Activated naive CD8-positive, alpha-beta T cell treated with anti-CD3 and anti-CD28 coated beads, Interleukin-2, amount 50 U/mL, for 24 hours (primary cell): ENCODE measurements at places on chromosomes 2 and 18.
A peak's percentile ranks its signal among the peaks of the same experiment; 100 is the strongest.

DNA sequence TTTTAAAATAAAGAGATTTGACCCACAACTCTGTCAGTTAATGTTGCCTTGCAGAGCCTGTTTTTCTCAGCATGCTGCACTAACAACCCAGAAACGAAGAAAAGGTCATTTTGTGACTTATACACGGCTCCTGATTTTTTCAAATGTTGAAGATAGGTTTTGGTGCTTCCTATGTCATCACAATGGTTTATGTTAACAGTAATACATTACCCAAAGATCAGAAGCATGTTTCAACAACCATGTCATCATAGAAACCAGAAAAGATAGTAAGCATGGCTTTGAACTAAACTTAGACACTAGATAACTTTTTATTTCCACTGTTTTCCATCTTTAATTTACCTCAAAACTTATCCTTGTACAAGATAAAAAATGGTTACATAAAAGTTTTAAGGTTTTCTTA, 10.1 kb downstream of the BAZ2B start:
- no peak for DNase-seq

DNA sequence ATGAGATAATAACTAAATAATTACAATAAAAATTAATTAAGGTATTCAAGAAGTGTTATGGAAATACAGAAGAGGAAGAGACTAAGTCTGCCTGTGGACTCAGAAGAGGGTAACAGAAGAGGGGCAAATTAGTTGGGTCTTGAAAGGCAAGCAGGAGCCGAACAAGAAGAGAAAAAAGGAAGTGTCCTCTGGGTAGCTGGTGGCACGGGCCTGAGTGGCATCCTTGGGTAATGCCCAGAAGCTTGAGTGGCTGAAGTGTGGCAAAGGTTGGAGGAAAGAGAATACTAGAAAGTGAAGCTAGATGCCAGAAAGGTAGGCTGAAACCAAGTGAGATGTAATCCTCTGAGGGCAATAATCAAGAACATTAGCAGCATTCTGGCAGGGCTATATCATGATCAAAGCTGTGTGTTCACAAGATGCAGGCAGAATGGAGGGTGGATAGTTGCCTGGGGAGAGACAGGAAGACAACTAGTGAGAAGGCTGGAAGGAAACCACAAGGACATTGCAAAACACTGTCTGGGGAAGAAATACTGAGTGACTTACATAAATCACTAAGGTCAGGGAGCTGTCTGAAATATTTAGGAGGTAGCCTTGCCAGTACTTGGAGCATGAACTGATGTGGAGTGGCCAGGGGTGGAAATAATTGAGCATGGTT, 16.2 kb downstream of the DOCK10 start:
- no peak for DNase-seq

- no peak for DNase-seq
These were observed 166.0 kb downstream of the AGAP1 start for GRCh38 chr2:235659767-235660322.

- peak; percentile 10 for DNase-seq
These were observed 289.6 kb downstream of the SOCS6 start for GRCh38 chr18:70578480-70578879.

DNA sequence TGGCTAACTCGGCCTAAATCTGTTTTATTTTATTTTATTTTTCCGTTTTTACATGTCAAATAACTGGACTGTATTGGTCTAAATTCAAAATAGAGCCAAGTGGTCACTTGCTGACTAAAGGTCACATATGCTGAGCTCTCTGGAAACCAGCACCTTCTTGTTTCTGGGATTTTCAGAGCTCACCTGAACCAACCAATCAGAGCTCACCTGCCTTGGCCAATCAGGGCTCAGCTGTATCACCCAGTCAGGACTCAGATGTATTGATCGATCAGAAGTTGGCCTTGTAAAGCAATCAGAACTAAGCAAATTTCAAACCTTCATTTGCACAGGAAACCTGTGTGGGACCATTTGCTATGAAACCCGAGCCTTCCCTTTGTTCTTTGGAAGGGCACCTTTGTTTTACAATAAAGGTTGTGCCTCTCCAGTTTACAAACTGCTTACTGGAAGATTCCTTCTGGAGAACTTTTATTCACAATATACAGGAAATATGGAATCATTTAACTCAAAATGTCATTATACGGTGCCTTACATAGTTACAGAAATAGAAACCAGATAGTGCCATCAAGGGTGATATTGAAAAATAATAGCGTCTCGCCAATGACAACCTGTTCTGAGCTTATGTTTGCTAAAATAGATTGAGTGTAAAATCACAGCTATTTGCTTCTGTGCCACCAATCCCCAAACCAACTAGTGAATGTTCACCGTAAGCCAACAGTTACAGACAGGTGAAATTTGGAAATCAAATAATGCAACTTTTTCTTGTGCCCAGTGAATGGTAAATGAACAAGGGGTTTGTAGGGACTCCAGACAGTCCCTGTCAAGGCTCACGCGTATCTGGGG, 17.3 kb upstream of the PSD4 start:
- DNase-seq = no peak

DNA sequence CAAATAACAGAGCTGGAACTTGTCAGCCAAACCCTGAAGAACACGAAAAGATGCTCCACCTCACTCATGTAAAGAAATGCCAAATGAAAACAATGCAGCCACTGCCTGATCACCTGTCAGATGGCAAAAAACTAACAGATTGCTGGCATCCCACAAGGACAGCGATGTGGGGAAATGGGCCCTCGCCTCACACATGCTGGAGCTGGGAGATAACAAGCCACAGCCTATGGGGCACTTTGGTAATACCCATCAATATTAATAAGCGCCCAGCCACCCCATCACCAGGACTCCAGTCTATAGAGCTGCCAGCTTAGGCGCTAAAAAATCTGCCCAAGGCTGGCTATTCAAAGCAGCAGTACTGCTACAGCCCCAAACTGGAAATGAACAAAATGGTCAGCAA, 27.0 kb downstream of the TFCP2L1 start:
- DNase-seq = no peak

DNA sequence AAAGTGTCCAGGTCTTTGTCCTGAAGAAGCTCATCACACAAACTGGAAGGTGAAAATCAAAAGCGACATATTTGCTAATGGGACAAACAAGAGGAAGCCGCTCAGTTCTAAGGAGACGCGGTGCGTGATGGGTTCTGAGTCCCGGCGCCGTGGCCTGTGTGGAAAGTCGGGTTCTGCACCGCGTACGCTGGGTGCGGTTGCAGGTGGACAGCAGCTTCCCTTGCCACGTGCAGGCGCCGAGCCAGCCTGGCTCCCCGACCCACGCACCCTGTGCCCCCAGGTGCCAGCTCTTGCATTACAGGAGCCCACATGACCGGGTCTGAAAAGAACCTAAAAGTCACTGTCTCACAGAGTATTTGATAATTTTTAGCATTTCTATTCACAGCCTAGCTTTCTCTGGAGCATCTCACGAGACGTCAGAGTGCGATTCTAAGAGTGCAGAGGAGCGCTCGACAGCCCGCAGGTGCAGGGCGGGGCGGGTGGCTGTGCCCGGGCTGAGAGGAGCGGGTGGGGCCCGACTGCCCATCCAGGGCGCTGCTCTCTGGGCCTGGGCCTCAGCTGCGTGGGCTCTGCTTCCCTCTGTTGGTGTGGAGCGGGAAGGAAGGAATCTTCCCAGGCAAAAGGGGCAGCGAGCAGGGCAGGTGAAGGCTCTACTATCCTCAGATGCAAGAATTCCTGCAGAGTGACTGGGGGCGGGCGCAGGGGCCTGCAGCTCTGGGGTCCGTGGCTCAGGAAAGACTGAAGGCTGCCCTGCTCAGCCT, 39.4 kb downstream of the MYT1L start:
- DNase-seq = no peak

- no peak for DNase-seq
These were observed 2.9 kb upstream of the GREB1 start for GRCh38 chr2:11530864-11531465.

- peak; percentile 99 for DNase-seq
These were observed at the start of gene PPM1B for GRCh38 chr2:44168681-44169154. PPM1B (plus strand) TSS chr2:44168875; CDS start chr2:44201200, 32,325 bp downstream.

- no peak for DNase-seq
These were observed 23.7 kb upstream of the CXCR4 start for GRCh38 chr2:136141510-136142149.

DNA sequence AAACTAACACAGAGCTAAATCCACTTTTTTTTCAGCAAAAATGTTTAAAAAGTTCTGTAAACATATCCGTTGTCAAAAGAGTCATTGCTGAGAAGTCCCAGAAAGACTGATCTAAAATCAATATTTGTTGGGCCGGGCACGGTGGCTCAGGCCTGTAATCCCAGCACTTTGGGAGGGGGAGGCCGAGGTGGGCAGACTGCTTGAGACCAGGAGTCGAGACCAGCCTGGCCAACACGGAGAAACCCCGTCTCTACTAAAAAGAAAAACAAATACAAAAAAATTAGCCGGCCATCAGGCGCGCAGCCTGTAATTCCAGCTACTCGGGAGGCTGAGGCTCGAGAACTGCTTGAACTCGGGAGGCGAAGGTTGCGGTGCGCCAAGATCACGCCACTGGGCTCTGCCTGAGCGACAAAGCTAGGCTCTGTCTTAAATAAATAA, 1.4 kb downstream of the OLA1 start:
- no peak for DNase-seq

DNA sequence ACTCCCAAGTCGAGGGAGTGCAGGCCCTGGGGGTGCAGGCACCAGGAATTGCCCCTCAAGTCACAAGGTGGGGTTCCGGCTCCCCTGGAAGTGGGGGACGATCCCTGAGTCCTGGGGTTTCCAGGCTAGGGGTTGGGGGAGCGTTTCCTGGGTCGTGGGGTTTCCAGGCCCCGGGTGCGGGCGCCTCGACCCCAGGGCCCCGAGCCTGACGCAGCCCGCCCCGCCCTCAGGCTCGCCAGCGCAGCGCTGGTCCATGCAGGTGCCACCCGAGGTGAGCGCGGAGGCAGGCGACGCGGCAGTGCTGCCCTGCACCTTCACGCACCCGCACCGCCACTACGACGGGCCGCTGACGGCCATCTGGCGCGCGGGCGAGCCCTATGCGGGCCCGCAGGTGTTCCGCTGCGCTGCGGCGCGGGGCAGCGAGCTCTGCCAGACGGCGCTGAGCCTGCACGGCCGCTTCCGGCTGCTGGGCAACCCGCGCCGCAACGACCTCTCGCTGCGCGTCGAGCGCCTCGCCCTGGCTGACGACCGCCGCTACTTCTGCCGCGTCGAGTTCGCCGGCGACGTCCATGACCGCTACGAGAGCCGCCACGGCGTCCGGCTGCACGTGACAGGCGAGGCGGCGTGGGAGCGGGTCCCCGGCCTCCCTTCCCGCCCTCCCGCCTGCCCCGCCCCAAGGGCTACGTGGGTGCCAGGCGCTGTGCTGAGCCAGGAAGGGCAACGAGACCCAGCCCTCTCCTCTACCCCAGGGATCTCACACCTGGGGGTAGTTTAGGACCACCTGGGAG, 12.0 kb downstream of the SIGLEC15 start:
- peak; percentile 53 for DNase-seq

- DNase-seq = no peak
These were observed 115.8 kb upstream of the MGAT5 start for GRCh38 chr2:134138115-134138514.

DNA sequence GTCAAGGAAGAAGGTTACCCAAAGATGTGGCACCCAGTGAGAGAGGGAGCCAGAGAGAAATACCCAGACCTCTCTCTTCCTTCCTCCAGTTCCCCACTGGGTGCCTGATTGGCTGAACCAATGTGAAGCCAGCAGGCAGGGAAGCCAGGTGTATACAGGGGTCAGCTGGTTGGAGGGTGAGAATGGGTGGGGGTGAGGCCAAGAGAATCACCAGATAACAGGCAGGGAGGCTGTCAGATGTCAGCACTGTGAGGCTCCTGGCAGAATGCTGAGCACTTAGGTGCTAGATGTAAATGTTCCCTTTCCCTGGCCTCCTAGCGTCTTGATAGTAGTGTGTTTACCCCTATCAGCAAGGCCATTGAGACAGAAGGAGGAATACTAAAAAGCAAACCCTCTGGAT, 104.0 kb upstream of the MGAT5 start:
- DNase-seq = no peak

- peak; percentile 10 for DNase-seq
These were observed 28.7 kb upstream of the SMIM21 start for GRCh38 chr18:75456199-75456631.
